ENCODE measurements at places on chromosomes 11 and 22.

DNA sequence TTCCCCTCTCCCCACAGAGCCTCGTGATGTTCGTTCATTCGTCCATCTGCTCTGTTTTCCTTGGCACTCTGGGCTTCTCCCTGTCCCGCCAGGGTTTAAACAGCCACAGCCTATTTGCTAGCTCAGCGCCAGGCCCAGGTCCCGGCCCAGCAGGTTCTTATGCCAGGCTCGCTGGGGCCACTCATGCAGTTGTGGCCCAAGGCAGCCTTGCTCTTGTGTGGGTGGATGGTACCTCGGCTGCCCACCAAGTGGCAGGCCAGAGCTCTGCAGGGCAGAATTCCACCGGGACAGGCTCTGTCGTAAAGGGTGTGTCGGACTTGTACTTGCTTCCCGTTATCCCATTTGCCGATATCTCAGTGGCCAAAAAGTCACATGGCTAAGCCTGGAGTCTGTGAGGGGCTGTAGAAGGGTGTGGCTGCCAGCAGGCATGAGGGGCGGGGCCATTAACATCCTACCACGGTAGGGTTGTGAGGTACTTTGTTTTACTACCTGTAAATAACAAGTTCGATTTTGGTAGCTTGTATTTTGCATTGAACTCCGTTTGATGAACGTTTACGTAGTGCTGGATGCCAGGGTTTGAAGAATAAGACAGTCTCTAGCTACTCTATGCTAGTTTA, 7.9 kb downstream of the FAM118A start:
- peak; percentile 50 for DNase-seq

- DNase-seq = peak; percentile 77
Observed at GRCh38 chr11:15073361-15074205, at the start of gene CALCB. Gene CALCB, plus strand, starts transcription at chr11:15073593. Its CDS starts 1,126 bp downstream, at chr11:15074719.

DNA sequence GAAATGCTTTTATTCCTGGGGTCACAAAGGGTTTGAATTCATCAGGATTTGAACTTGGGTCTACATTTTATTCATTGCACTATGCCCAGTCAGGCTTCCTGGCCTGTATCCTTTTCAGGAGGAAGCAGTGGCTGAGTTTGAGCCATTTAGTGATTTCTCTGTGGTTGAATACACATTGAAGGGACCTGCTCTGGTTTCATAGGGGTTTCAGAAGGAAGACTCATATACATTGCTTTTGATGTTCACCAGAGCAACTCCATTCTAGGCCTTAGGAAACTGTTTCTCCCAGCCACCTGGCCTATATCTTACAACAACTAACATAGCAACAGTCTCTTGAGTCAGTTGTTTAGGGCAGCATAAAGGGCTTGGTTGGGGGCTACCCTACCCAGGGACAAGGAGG, 165.7 kb downstream of the INSC start:
- no peak for DNase-seq

DNA sequence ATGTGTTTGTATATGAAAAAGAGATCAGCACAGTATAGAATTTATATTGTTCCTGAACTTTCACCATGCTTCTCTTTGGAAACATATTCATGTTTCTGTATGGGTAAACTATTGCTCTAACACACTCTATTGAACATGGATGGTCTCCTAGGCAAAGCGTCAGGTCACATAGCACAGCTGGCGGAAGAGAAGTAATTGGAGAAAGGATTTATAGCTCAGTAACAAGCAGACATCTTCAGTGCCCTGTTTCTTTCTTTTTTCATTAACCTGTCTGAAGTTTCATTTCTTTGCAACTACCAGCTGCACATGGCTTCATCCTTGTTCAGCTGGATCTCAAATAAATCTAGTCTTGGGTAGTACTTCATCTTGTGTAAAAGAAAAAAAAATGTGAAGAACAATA, 84.4 kb upstream of the TRPC6 start:
- peak; percentile 61 for DNase-seq

DNA sequence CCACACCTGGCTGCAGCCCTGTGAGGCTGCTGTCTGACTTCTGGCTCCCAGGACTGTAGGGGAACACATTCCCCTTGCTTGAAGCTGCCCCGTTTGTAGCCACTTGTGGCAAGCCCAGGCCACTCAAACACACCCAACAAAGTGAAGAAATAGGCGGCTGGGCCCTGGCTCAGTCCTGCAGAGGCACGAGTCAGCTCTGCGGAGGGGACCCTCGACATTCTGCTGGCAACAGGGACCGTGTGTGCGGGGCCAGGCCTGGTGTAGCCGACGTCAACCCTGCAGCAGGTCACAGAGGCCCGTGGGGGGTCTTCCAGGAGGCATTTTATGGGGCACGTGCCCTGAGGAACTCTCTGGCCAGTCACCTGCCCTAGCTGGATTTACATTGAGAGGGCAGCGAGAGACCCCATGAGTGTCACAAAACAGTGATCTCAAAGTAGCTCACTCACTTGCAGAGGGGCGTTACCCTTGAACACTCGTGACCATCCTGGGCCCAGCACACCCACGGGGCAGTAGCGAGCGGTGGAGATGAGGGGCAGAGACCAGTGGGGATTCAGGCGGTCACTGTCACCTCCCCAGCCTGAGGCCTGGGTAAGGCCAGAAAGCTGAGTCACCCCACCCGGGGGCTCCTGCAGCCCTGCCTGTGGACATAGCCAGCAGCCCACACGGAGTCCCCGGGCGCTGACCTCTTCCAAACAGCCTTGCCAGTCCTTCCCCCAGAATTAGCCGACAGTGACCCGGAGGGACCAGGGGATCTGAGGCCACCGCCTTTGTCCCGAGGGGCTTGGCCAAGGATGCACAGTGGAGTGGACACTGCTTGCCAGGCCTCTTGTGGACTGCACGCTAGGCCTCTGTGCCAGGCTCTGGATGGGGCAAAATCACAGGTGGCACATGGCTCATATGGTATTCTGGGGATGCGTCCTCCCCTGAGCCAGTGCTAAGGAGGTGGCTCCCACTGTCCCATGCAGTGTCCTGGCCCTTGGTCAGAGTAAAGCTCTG, 139.5 kb downstream of the CTTN start:
- no peak for DNase-seq

- no peak for DNase-seq
Observed at GRCh38 chr11:37509506-37509905, 911.5 kb upstream of the RAG2 start.
